ENCODE measurements at places on chromosomes 1 and 21. TPM values are rescaled to one million over a fixed set of nuclear protein-coding genes. Genes with fewer than 3 reads are reported as not detected.

Gene GIPC2
- total RNA-seq = 0.02 TPM

Gene OSCP1
- total RNA-seq = 5.0 TPM

Gene SH2D5
- 14.3 TPM for total RNA-seq

Gene DDX59
- total RNA-seq = 14.8 TPM

Gene C1orf185
- not detected for total RNA-seq

Gene F13B
- not detected for total RNA-seq

Gene MCOLN2
- total RNA-seq = 2.7 TPM

Gene NKAIN1
- 0.98 TPM for total RNA-seq

Gene MTF1
- total RNA-seq = 4.0 TPM

Gene EPS8L3
- total RNA-seq = 1.0 TPM

Gene TINAGL1
- total RNA-seq = 0.50 TPM

Gene C21orf91
- 2.4 TPM for total RNA-seq
